ENCODE measurements at places on chromosomes 5 and 9.

DNA sequence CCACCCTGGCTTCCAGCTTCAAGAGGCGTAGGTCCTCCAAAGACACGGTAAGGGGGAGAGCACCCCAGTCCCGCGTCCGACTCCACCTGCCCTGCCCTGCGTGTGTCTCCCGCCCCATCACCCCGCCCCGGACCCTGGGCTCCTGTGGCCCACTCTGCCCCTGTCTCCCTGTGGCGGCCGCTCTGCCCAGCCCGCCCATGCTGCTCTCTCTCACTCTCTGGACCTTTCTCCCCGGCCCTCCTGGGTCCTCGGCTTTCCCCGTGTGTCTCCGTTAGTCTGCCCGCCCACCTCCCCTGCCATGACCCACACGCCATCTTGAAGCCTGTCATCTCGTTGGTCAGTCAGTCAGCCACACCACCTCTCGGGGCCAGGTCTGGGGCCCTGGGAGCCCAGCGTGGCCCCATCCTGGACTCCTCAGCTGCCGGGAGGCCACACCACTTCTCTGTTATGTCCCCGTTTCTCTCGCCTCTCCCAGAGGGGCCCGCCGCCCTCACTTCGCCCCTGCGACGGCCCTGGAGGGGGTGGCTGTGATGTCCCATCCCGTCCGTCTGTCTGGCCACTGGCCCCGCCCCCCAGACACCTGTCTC lies 4.5 kb downstream of the LRRC26 start:
- no peak for DNase-seq

DNA sequence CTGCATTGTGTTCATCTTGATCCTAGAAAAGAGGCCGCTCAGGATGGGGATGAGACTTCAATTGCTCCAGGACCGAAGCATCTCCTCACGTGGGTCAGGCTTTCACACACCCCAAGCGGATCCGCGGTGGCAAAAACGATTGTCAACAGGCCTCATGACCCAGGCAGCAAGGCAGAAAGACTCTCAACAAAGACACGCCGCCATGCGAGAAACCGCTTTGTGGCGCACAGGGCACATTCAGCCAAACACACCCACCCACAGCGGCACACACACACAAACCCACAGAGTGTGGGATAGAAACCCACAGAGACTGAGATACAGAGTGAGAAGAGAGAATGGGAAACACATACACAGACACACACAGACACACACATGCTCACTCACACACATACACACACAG lies 483.4 kb downstream of the SPATA31A7 start:
- DNase-seq, result no peak

DNA sequence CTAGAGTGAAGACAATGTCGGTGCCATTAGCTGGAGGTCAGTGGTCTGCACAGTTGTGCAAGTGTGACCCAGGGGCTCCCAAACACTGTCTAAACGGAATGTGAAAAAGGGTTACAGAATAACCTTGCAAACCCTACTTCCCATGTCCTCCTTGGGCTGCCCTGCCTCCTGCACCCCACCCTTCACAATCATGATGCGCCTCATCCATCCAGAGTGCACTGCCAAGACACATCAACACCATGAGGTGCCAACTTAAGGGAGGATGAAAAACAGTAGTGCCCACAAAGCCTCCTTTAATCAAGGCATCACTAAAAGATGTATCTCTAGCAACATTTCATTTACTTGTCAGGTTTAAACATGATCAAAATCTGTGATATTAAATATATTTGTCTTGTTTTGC lies 87.1 kb downstream of the SETX start:
- no peak for DNase-seq

DNA sequence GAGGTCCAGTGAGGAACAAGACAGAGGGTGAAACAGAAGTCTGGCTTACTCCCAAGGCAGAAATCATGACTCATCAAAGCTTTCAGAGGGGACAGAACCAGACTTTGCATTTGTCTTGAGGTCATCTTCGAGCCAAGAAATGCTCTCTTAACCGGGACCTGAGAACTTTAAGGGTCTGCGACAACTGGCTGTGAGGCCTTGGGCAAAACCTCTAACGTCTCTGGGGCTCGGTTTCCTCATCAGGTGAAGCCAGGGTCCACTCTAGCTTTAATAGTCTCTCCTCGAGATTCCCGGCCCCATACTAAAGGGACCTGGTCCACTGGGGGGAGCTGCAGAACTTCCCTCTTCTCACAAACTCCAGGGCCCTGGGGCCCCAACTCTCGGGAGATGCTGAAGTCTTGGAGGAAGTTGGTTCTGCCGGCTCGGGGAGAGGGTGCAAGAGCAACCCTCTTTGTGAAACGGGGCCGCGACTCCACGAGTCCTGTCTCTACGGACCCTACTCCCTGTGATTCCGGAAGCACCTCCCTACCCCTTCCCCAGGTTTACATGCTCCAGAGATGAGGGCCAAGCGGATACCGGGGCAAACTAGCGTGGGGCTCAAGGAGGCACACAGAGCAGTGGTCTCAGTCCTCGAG lies 2.6 kb downstream of the GLIS3 start:
- DNase-seq, result no peak

GRCh38 chr9:81892440-81892839 lies 35.8 kb upstream of the SPATA31D4 start:
- no peak for DNase-seq

DNA sequence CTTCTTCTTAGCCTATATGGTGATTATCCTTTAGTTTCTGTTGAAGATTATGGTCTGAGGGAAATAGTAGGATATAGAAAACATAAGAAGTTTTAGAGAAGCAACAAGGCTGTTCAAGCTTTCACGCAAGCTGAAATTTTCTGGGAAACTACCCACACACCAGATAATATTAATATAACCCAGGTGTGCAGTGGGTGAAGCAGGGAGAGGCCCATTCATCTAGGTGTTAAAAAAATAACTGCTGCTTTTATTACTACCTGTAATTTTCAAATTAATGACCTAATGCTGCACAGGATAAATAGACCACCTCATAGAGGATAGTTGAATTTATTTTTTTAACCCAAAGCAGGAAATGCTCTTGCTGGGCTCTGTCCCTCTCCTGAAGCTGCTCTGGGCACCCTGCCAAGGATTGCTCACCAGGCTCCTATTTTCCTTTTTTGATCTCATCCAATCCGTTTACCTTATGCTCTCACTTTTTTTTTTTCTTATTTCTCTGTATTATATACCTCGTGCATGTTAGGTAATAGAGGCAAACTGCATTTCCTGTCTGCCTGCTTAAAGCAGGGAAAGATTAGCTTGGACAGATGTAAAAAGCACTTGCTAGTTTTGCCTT lies 124.3 kb upstream of the SLC12A2 start:
- no peak for DNase-seq

DNA sequence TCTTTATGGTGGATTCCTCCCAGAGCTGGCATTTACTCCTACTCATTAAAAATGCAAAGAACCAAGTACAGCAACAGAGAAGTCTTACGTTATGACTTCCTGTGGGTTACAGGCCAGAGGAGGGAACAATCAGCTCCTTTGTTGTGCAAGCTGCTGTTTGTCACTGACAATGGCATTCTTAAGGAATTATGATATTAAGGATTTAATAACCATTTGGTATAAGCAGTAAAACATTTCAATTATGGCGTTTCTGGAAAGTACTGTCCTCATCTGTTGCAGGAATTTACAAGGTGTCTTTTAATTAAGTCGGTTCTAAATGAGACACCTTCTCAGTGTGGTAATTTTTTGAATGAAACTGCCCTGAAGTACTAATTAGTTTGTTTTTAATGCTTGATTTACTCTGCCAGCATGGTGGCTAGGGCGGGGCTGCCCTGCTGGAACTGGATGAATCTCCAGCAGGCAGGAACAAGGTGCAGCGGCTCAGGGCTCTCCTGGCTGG lies 49.1 kb upstream of the VDAC1 start:
- DNase-seq, result no peak

DNA sequence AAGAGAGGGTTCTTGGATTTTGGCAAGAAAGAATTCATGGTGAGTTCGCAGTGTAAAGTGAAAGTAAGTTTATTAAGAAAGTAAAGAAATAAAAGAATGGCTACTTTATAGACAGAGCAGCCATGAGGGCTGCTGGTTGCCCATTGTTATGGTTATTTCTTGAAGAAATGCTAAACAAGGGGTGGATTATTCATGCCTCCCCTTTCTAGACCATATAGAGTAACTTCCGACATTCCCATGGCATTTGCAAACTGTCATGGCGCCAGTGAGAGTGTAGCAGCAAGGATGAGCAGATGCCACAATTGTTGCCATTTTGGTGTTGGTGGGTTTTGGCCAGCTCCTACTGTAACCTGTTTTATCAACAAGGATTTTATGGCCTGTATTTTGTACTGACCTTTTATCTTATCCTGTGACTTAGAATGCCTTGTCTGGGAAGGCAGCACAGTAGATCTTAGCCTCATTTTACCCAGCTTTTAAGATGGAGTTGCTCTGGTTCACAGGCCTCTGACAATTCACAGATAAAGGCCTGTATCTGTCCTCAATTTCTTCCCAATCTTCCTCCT lies 1026.1 kb upstream of the DMAC1 start:
- DNase-seq, result no peak

- DNase-seq, result no peak
Observed at GRCh38 chr9:121609822-121610637, 41.4 kb upstream of the DAB2IP start.

DNA sequence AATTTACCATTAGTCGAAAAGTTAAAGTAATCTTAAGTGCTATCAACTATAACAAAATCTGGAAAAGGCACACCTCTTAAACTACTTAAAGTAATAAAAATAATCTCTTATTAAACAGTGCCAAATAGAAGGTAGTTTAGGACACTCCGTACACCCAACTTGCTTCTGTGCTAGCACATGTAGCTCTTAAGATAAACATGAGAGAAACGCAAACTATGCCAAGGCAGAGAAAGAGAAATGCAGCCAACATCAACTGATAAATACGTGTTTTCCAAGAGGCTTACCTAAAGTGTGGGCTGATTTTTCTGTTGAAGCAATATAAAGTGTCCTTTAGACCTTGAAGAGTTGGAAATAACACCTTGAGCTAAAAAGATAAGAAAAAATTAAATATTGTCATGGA lies 480.6 kb upstream of the DAB2 start:
- DNase-seq, result no peak

GRCh38 chr5:110549301-110549700 lies 177.2 kb downstream of the TMEM232 start:
- no peak for DNase-seq

DNA sequence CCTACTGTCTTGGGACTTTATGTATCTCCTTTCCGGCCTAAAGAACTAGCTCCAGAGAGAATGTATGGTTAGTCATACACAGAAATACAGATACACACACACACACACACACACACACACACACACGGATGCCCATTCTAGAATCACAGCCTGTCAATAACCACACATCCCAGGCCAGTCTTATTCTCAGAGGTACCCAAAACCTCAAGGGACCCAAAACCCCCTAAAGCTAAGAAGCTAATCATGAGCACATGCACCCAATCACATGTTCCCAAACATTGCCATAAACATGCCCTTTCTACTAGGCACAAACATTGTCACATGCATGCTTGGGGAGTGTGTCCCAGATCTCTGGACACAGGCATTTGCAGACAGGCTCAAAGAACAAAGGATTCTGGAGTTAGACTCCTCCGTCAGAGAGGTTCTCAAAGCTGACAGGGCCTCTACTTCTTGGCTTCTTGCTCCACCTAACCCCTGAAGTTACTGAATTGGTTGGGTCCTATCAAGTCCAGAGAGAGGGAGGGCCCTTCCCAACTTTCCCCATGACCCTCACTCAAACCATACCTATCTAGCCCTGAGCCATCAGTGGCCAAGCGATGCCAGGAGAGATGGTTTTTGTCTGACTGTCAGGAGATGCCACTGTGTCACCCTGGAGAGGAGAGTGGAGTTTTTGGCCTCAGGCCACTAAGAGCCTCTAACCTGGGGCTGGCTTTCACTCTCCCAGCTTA lies 78.7 kb downstream of the NRG2 start:
- DNase-seq, result no peak

GRCh38 chr9:101498323-101498722 lies 35.3 kb upstream of the RNF20 start:
- no peak for DNase-seq
